ENCODE measurements at places on chromosomes 1 and 21.
A peak's percentile ranks its signal among the peaks of the same experiment; 100 is the strongest.

DNA sequence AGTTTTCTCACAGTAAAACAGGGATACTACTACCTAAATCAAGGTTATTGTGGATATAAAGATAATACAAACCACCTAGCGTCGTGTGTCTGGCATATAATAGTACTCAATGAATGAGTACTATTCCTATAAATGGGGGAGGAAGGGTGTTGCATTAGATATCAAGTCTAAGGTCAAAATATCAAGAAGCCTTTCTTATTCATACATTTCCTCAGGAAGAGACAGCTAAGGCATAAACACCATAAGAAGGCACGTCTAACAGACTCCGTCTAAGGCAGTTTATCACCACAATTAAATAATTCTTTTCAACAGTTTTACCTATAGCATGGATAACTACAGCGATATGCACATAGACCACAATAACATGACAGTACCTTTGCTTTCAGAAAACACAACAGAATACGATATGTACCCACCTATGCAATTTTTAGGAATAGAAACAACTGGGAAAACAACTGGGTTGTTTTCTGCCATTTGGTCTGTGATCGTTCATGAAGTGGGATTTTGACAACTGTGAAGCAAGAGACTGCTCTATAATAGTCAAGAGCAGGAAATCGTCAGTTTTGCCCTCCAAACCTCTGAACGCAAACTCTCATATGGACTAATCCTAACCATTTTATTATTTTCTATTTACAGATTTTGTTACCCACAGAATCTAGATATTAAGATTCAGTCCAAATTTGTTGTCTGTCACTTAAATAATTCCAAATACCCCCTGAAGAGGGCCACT is 53.1 kb downstream of the HNRNPR start:
- DNase-seq: no peak

DNA sequence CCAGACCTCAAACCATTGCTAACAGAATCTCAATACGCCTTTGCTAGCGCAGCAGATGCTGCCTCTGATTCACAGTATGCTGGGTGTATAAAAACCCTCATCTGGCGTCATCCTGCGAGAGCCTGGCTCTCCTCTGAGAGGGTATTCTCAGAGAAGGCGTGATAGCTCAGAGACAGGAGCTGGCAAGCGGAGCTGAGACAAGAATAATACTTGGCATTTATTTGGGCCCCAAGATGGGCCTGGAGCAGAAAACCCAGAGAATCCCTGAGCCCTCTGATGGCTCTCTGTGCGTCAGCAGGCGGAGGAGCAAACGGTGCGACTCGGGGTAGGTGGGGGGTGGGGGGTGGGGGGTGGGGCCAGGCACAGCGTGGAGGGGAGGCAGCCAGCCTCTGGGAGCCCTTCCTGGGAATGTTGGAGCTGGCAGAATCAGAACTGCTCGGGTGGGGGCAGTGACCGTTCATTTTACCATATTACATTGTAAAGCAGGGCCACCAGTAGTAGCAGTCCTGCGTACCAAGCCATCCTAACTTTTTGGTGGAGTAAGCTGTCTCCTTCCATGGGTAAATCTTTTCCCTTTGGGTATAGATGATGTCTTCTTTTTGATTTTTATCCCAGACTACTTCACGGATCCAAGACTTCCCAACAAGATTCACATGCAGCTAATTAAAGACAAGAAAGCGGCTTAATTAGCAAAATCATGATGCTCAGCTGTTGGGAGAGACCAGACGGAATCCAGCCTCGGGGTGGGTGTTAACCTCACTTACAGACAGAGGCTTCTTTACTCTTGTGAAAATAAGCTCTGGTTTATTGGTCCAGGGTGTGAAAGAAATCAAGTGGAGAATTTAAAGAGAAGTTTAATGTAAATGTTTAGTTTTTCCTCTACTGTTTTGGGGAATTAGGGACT is 7.1 kb downstream of the RIIAD1 start:
- peak; percentile 36 for DNase-seq

DNA sequence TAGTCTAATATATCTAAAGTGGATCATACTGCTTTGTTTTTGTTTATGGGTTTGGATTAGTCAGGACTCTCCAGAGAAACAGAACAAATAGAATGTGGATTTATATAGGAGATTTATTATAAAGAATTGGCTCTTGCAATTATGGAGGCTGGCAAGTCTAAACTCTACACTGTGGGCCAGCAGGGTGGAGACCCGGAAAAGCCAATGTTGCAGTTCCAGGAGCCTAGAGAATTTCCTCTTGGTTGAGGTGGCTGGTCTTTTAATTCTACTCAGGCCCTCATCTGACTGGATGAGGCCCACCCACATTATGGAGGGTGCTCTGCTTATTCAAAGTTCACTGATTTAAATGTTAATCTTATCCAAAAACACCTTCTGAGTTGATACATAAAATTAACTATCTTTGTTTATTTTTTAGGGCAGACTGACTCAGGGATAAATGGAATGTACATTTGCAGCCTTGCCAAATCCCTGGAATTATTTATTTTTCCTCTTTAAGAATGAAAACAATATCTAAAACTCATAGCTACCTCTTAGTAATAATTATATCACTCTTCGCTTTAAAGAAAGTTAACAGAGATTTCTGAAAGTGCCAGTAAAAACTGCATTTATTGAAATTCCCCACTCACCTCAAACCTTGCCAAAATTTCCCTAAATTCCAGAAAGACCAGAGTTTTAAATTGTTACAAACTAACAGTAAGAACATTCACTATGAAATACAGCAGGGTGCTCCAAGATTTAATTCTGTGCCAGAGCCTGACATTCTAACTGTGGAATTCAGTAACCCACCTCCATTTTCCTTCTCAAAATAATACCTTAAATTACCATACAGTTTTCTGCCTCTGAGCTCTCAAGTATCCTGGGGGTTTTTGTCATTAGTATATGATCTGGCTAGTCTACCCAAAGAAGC is 36.6 kb upstream of the SSX2IP start:
- DNase-seq: no peak

GRCh38 chr1:51284487-51284954 is 45.8 kb downstream of the TTC39A start:
- no peak for DNase-seq

DNA sequence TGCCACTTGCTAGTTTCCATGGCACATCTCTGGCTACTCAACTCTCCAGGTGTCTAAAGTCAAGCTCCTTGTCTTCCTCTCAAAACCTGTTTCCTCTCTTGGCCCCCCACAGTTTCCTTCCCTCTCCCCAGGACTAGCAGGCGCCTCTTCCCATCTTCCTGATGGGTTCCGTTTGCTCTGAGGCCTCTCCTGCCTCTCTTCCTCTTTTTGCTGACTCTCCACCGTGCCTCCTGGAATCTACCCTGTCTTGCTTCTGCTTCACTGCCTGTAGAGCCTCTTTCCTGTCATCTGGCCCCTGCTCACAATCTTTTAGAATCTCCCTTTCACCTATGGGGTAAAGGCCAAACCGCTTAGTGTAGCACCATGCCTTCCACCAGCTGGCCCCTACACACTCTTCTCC is 21.8 kb upstream of the LHX4 start:
- no peak for DNase-seq

DNA sequence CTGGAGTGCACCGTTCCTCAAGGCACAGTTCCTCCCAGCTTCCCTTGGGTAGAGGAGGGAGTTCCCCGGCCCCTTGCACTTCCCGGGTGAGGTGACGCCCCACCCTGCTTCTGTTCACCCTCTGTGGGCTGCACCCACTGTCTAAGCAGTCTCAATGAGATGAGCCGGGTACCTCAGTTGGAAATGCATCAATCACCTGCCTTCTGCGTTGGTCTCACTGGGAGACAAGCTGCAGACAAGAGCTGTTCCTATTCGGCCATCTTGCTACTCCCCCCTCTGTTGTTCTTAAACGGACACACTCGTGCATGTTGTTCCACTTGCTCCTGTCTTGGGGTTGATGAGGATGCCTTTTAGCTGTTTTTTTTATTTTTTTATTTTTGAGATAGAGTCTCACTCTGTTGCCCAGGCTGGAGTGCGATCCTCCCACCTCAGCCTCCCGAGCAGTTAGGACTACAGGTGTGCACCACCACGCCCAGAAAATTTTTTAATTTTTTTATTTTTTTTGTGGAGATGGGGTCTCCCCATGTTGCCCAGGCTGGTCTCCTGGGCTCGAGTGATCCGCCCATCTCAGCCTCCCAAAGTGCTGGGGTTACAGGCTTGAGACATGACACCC is 3.0 kb upstream of the MORC3 start:
- no peak for DNase-seq

GRCh38 chr1:78441921-78442320 is 48.9 kb upstream of the PTGFR start:
- no peak for DNase-seq

DNA sequence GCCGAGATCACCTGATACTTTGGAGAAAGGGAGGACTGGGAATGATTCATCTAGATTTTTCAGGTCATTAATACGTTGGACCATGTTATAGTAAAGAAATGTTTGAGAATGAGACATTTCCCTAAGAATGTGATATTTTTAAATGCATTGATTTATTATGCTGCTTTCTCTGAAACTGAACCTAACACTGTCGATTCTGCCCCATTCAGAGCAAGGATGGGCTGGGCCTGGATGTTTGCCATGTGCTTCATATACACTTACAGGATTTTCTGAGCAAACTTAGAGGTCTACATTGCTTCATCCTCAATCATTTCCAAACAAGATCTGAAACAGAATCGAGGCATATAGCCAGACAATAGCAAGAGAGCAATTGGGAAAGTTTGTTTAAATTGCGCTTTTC is 183.3 kb downstream of the CRB1 start:
- no peak for DNase-seq

DNA sequence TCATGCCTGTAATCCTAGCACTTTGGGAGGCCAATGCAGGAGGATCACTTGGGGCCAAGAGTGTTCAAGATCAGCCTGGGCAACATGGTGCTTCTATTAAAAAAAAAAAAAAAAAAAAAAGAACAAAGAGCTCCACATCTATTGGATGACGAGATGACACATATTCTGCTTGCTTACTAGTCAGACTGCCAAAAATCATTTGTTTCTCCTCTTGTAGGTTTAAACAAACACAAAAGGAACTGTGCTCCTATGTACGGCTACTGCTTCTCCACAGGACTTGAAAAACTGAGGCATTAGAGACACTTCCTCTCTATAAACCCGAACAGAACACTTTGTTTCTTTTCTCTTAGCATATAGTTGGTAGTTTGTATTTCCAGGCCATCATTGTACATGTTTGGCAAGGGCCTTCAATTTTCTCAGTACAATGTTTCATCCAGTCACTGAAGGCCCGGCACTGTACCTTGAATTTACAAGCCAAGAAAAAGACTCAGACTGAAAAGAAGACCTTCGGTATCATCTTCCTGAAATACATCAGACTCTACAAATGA is 6.0 kb downstream of the TRIT1 start:
- DNase-seq: peak; percentile 57

DNA sequence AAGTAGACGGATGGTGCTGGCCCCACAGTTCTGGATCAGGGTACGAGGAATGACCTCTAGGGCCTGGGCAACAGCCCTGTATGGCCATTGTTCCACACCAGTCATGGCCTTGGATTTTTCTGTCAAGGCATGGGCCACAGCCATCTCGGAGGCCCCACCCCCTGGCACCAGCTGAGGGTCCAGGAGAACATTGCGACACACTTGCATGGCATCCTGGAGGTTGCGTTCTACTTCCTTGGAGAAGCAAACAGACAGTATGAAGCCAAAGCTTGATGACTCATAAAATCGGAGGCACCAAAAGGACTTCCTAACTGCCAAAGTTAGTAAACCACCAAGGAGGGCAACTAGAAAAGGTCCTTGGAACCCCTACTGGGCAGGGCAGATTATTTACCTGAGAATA is 11.9 kb upstream of the VHLL start:
- DNase-seq: no peak

DNA sequence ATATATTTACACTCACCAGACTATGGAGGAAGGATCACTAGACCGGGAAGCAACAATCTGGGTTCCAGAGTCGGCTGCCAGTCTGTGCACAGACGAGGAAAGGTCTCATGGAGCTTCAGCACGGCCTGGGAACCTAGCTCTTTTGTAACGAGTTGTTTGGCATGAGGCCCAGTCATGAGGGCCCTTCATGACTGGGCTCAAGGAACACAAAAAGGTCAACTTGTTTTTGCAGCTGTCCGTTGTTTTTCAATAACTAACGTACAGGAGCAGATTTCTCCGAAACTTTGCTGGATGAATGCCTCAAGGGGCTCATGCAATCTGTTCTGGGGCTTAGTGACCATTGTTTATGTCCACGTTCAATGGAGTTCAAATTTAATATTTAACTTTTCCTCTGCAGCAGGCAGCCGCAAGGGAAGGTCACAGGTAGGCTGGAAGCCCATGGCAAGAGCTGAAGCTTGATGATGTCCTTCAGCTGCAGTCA is 5.9 kb upstream of the STUM start:
- DNase-seq: no peak

DNA sequence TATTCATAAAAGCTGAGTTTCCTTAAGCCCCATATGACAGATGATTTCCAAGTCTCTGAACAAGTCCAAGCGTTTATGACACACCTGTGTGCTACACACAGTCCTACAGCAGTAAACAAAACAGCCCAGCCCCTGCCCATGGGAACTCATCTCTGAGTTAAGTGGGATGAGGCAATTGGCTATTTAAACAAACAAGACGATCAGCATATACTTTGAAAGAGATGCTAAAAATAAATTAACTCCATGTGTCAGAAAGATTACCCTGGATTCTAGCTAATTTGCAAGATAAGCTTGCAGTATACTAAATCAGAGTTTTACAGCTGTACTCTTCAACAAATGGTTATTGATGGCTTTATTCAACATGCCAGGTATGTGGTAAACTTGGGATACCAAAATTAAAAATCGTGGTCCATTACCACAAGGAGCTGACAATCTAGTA is 7.0 kb downstream of the PSMG1 start:
- no peak for DNase-seq

DNA sequence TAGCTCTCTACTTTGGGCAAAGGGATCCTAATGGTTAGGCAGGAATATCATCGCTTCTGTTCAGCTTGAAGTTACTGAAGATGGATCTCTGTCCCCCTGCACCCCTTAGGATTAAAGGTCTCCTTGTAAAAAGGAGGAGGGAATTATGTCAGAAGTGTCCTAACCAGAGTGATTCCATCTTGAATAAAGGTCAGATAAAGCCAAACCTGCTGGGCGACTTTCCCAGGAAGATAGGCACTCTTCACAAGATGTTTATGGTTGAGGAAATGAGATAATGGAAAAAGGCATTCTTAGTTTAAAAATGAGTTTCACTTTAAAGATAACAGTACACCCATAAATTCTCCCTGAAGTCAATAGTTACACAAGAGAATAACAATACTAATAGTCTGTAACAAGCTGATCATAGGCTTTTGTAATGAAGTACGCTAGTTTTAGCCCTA is 1.7 kb upstream of the NENF start:
- DNase-seq: no peak

DNA sequence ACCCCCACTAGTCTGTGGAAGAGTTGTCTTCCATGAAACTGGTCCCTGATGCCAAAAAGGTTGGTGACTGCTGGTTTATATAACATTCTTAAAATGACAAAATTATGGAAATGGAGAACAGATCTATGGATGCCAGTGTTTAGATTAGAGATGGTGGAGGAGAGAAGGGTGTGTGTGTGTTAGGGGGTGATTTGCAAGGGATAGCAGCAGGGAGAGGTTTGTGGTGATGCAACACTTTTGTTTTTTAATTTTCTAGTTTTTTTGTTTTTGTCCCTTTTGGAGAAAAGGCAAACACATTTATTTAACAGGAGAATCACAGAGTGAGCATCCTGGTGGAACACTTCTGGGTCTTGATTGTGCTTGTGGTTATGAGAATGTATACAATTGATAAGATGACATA is 143.8 kb downstream of the RPS6KC1 start:
- no peak for DNase-seq
